Spinal cord (tissue), 10 donors: ENCODE measurements at places on chromosomes 11 and 22. TPM values are rescaled to one million over a fixed set of nuclear protein-coding genes. Genes with fewer than 3 reads are reported as not detected.

DNA sequence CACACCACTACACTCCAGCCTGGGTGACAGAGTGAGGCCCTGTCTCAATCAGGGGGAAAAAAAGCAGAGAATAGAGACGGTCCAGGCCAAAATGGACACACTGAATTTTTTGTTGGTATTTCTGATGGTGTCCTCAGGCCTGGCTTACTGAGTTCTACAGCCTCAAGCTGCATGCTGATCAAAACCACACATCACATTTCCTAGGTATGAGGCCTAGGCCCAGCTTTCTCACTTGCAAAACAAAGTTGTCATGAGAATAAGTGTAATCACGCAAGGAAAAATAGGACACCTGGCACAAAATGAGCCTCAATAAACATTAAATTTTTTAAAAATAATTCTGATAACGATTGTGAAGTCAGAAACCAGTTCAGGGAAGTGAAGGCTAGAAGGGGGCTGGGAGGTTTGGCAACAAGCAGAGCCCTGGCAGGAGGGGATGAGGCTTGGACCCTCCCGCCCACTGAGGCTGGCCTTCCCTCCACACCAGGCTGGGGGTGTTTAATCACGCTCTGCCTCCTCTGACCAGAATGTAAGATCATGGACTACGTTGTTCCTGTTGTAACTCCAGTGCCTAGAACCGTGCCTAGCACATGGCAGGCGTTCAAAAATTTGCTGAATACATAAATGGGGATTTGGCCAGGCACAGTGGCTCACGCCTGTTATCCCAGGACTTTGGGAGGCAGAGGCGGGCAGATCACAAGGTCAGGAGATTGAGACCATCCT, 18.1 kb downstream of the PACSIN2 start:
- no peak for DNase-seq

DNA sequence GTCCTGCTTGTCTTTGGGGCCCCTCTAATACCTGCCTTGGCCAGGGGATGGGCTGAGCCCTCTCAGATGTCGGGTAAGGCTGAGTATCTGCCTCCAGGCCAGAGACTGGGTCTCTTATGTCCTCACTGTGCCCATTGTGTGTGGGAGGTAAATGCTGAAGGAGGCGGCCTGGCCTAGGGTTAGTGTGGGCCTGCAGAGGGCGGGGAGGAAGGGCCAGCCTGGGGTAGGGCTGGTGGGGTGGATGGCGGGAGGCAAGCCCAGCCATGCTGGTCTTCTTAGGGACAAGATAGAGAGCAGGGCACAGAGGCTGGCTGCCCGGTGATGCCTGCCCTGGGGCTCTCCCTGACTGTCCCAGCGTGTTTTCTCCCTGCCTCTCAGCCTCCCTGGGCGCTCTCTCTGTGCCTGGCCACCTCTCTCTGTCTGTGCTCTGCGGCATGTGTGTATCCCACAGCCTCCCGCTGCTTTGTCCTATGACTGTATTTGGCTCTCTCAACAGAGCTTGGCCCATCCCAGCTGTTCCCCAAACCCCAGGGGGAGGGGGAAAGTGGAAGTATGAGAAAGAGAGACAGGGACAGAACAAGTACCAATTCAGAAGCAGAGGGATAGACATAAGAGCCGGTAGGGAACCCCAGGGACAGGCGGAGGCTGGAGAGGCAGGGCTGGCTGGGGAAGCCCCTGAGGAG, 57.0 kb downstream of the PDE2A start:
- no peak for DNase-seq

- DNase-seq: peak; percentile 57
These were observed 1.1 kb downstream of the PELI3 start for GRCh38 chr11:66467756-66468155.

GRCh38 chr22:20607157-20607907, 99.9 kb downstream of the MED15 start:
- no peak for DNase-seq

DNA sequence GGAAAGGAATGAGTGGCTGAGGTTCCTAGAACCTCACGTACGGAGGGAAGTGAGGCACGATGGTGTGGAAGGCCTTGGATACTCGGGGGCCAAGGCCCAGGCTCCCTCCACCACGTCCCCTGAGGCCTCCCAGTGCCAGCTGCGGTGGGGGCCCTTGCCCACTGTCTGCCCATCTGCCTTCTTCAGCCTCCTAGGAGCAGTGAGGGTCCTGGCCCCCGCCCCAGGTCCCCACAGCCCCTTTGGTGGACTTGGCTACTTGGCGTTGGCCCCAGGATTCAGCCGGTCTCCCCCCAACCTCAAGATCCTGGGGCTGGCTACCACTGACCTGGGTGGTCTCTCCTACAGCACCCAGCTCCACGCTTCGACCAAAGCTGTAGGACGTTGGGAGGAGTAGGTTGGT, 373.6 kb downstream of the TBC1D22A start:
- DNase-seq: no peak

- DNase-seq: no peak
These were observed 94.9 kb downstream of the FAR1 start for GRCh38 chr11:13763341-13763740.

DNA sequence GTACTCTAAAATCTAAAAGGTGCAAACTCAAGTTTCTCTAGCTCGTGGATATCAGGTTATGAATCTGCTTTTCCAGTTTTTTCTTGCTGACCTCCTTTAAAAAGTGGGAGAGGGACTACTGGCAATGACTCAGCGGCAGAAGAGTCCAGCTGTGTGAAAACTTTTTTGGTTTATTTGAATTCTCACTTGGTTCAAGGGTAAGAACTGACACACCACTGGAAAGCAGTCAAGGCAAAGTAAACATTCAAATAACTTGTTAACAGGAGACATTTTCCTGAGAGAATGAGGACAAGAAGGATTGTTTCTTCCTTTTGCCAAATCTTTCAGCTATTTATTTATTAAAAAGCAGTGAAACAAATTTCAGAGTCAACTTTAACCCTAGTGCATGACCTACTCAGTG, 36.1 kb downstream of the CDON start:
- DNase-seq: no peak

WEE1 gene
- total RNA-seq: 53.2 TPM

BACE1 gene
- total RNA-seq: 50.3 TPM

PNPLA5 gene
- 0.22 TPM for total RNA-seq
